Fibroblast of skin of right biceps (primary cell): ENCODE measurements at places on chromosomes 5 and 9.

- no peak for DNase-seq
These were observed 164.9 kb downstream of the CD180 start for GRCh38 chr5:67031692-67032091.

GRCh38 chr5:158511454-158511853 lies 588.3 kb downstream of the EBF1 start:
- DNase-seq = no peak

DNA sequence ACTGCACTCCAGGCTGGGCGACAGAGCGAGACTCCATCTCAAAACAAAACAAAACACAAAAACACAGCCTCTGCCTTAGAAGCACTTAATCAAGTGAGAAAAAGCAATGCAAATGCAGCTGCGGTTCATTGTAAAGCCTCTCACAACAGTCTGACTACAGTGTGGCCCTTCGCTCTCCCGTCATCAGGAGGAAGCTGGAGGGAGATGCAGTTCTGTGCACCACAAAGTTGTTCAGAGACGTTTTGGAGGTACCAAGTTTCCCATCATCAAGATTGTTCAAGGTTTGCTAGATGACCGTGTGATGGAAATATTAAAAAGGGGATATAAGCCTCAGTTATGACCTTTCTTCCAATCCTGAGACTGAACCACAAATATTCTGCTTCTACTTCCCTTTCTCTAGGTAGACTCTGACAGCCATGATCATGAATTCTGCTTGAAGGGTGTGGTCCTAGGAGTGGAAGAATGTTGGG lies 40.9 kb downstream of the SEC61B start:
- DNase-seq = no peak

DNA sequence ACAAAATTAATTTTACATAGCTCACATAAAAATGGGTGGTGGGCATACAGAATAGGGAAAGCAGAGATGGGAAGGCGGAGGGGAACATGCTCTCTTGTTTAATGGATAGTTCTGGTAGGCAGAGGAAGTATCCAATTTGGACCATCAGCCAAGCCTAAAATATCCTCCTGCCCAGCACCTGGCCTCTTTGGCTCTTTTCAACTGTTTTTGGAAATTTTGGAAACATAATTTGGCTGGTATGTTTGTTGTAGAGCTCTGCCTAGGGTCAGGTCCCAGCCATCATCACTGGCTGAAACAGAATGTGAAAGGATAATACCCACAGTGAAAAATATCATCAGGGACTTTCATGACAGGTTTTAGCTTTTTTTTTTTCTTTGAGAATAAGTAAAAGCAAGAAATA lies 467.3 kb upstream of the DMAC1 start:
- DNase-seq = no peak

- no peak for DNase-seq
These were observed 191.0 kb downstream of the GLIS3 start for GRCh38 chr9:4108754-4109465.

DNA sequence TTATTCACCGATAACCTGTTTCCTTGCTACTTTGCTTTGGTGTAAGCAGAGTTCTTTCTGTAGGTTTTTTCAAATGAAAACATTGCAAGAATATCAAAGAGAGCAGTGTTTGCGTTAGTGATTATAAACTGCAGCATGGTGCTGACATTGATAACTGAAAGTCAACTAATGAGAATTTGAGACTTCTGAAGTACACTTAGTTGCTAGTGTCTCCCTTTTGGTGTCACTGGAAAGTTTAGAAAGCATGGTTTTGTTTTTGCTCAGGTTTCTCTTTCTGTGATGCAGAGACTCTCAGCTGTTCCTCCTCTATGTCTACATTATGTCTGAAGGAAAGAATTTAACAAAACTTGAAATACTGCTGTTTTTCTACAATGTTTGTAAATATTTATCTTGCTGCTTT lies 80.2 kb upstream of the ZNF169 start:
- DNase-seq = no peak

DNA sequence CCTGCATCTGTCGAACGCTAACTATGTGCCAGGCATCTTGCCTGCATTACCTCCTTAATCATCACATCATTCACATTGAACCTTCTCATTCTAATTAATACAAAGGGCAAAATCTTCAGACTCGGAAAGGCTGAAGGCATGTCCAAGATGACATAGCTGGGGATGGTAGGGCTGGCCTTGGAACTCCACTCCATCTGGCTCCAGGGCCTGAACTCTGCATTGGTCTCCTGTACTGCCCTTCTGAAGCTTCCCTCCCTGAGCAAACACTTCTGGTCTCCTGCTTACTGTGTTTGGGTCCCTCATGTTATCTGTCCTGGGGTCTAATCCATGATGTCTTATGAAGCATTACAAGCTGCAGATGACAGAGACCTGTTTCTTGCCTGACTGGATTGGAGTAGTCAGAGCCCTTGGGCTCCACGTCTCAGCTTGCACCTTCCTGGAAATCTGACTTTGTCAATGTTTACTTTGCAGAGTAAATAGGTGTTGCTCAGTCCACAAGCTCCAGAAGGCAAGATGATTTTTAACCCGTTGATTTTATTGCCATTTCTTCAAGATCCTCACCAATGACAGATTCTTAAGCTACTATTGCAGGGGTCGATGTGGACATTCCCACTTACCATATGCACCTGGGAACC lies 106.1 kb downstream of the GALNT10 start:
- no peak for DNase-seq
